ENCODE measurements at places on chromosomes 2 and 18. TPM values are rescaled to one million over a fixed set of nuclear protein-coding genes. Genes with fewer than 3 reads are reported as not detected.
A peak's percentile ranks its signal among the peaks of the same experiment; 100 is the strongest.

The APCDD1 gene
- polyA plus RNA-seq, result 40.4 TPM

GRCh38 chr2:162126111-162126519 is 25.9 kb downstream of the GCG start:
- no peak overlapping the region for H3K4me3 ChIP-seq
- no peaks in the 10 kb centered on the region for H3K4me1 ChIP-seq
- H3K36me3 ChIP-seq, result no peaks in the 10 kb centered on the region
- no peak for DNase-seq
- no peak overlapping the region for H3K27ac ChIP-seq

- peak overlapping the region; percentile 48 for H3K27ac ChIP-seq
- peaks cover 18% of the 10 kb centered on the region for H3K4me1 ChIP-seq
- DNase-seq, result peak; percentile 79
- peak overlapping the region; percentile 11 for H3K4me3 ChIP-seq
- no peaks in the 10 kb centered on the region for H3K27me3 ChIP-seq
These were observed 278.0 kb downstream of the NEDD4L start for GRCh38 chr18:58321986-58322385.

DNA sequence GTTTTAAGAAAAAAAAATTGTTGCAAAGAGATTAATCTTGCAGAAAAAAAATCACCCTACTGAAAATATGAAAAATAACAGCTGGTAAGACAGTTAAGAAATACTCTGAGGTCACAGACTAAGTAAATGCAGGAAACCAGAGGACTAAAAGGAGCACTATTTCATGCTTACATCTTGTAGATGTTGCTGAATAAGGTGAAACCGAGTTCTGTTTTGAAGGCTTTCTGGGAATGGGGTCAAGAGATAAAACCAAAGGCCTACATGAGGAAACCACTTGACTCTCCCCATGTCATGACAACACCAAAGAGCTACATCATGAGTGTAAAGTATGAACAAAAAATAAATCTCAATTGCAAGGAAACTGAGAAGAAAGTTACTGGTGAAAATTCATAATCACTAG is 197.6 kb downstream of the LRP1B start:
- H3K36me3 ChIP-seq, result no peaks in the 10 kb centered on the region
- H3K4me3 ChIP-seq, result no peak overlapping the region
- no peak overlapping the region for H3K27ac ChIP-seq

DNA sequence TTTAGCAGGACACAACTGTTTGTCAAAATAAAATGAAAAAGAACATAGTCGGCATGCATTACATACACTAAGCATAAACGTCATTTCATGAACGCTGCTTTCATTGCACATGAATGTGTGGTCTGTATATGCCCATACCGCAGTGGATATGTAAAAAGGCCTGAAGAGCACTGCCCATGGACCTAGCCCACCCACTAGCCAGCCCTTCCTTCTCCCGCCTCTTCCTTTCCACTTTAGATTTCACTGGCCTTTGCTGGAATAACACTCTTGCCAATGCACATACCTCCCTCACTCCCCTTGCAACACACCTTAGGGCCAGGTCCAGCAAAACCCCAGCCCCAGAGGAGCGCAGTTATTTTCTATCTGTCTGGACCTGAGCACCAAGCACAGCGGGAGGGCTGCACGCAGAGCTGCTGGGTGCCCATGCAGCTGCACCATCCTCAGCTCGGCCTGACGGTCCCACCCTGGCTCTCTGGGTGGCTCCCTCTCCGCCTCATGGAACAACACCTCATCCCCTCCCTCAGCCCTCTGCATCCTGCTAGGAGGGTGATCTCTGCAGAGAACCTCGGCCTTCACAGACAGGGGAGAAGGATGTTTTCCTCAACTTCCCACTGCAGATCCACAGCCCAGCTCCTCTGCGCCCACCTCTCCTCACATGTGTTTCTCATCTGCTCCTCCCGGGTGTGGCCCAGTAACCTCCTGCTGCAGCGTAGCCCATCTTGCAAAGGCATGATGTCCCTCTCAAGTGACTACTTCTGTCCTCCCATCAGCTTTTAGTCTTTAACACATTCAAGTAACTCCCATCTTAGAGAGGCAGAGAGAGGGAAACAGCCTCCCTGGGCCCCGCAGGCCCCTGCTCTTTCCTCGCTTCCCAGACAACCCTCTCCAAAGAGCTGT is 72.7 kb downstream of the FBXO15 start:
- no peak overlapping the region for H3K27ac ChIP-seq
- H3K27me3 ChIP-seq, result no peaks in the 10 kb centered on the region
- DNase-seq, result no peak

DNA sequence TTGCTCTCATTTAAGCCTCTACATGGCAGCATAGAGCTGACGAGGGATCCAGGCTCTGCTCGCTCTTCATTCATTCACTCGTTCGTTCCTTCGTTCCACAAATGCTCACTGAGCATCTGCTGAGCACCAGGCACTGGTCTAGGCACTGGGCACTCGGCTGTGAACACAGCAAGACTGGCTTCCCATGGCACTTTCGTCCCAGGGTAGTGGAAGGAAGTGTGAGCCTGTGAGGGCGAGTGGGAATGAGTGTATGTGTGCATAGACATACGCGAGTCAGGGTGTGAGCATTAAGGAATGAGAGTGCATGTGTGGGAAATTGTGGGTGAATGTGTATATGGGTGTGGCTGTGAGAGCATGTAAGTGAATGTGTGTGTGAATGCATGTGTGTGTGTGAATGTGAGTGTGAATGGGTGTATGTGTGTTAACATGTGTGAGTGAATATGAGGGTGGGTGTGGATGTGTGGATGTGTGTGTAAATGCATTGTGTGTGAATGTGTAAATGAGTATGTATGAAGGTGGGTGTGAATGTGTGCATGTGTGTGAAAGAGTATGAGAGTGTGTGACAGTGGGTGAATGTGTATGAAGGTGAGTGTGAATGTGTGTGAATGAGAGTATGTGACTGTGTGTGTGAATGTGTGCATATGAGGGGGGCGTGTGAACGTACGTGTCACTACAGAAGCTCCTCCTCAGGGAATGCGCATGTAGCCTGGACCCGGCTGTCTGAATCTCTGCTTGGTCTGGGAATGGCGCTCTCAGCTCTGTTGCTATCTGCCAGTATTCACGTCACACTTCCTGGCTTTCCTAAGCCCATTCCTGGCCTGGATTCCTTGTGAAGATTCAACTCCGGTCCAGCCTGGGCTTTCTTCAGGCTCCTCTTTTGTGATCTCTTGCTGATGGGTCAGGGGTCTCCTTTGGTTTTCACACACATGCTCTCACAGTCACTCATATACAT is 28.8 kb downstream of the SNORC start:
- peaks cover 23% of the 10 kb centered on the region for H3K27me3 ChIP-seq
- H3K27ac ChIP-seq, result no peak overlapping the region
- DNase-seq, result no peak
- no peaks in the 10 kb centered on the region for H3K4me1 ChIP-seq

- H3K27me3 ChIP-seq, result peaks cover 38% of the 10 kb centered on the region
- H3K36me3 ChIP-seq, result no peaks in the 10 kb centered on the region
- H3K4me3 ChIP-seq, result no peak overlapping the region
- no peak for DNase-seq
- no peak overlapping the region for H3K27ac ChIP-seq
- no peaks in the 10 kb centered on the region for H3K4me1 ChIP-seq
These were observed 10.8 kb upstream of the AMER3 start for GRCh38 chr2:130744287-130745117.

DNA sequence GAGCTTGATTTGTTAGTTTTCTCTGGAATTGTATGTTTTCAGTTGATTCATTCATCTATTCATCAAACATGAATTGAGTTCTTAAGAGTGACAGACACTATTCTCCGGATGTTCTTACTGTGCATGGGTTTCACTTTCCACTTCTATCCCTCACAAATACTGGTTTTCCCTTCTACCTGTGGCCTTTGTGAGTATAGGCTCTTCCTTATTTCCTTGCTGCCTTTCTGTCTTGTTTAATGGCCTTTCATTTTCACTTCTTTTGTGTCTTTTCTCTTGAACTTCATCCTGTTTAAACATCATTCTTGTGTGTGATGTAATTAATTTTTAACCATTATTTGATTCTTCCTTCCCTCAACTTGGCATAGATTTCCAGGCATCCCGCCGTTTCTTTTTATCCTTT is 90.7 kb downstream of the CRIM1 start:
- H3K27ac ChIP-seq, result no peak overlapping the region
- peaks cover 19% of the 10 kb centered on the region for H3K4me1 ChIP-seq
- H3K36me3 ChIP-seq, result peaks cover 5% of the 10 kb centered on the region
- no peak for DNase-seq
- H3K4me3 ChIP-seq, result no peak overlapping the region
- H3K27me3 ChIP-seq, result no peaks in the 10 kb centered on the region

- H3K27me3 ChIP-seq, result peaks cover 27% of the 10 kb centered on the region
- H3K4me1 ChIP-seq, result no peaks in the 10 kb centered on the region
- no peak overlapping the region for H3K27ac ChIP-seq
- H3K36me3 ChIP-seq, result no peaks in the 10 kb centered on the region
- no peak overlapping the region for H3K4me3 ChIP-seq
These were observed 59.4 kb upstream of the SH3RF3 start for GRCh38 chr2:109069331-109070194.

- no peak for DNase-seq
- H3K4me1 ChIP-seq, result peaks cover 12% of the 10 kb centered on the region
- no peak overlapping the region for H3K27ac ChIP-seq
These were observed 27.3 kb downstream of the SESTD1 start for GRCh38 chr2:179237209-179237946.

DNA sequence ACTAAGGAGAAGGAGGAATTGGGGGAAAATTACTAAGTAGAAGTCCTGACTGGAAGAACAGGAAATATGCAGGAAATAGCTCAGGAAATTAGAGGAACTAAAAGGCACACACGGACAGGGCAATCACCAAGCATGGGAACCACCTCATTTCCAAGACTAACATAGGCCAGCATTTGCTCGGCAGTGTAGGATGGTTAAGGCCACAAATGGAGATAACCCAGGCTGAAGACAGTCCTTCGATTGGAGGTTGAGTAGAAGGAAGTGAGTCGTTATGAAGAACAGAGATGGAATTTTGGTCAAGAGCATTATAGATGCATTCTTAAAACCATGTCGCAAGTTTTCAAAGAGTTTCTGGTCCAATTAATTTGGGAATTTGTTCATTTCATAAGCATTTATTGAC is 401.4 kb downstream of the ALK start:
- H3K27ac ChIP-seq, result no peak overlapping the region
- no peaks in the 10 kb centered on the region for H3K36me3 ChIP-seq
- no peak for DNase-seq
- no peak overlapping the region for H3K4me3 ChIP-seq
- H3K27me3 ChIP-seq, result peaks cover 14% of the 10 kb centered on the region
- peaks cover 6% of the 10 kb centered on the region for H3K4me1 ChIP-seq

DNA sequence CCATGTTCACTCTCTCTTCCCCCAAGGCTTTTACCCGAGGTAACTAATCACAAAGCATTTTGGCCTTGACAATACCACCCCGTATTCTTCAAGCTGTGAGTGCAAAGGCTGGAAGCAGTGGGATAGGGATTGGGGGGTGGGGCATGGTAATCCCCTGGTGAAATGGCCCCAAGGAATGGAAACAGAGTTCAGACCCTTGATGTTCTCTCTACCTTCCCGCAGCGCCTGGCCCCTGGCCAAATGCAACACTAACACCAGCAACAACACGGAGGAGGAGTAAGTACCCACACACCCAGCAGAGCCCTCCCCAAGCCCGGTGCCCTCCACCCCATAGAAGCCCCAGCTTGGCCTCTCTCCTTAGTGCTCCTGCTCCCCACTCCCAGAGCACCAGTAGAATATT is 36.9 kb downstream of the CNGA3 start:
- no peaks in the 10 kb centered on the region for H3K27me3 ChIP-seq
- no peaks in the 10 kb centered on the region for H3K36me3 ChIP-seq
- H3K4me1 ChIP-seq, result peaks cover 13% of the 10 kb centered on the region
- no peak overlapping the region for H3K27ac ChIP-seq
